Stimulated activated CD4-positive, alpha-beta T cell treated with anti-CD3 and anti-CD28 coated beads, Interleukin-1b, Interleukin-23, amount 100 ng/mL, for 24 hours (primary cell): ENCODE measurements at places on chromosomes 4 and X.

GRCh38 chr4:150119492-150119891, 41.2 kb downstream of the DCLK2 start:
- DNase-seq: no peak

- no peak for DNase-seq
These were observed 161.7 kb upstream of the CXCL13 start for GRCh38 chr4:77443941-77444340.

DNA sequence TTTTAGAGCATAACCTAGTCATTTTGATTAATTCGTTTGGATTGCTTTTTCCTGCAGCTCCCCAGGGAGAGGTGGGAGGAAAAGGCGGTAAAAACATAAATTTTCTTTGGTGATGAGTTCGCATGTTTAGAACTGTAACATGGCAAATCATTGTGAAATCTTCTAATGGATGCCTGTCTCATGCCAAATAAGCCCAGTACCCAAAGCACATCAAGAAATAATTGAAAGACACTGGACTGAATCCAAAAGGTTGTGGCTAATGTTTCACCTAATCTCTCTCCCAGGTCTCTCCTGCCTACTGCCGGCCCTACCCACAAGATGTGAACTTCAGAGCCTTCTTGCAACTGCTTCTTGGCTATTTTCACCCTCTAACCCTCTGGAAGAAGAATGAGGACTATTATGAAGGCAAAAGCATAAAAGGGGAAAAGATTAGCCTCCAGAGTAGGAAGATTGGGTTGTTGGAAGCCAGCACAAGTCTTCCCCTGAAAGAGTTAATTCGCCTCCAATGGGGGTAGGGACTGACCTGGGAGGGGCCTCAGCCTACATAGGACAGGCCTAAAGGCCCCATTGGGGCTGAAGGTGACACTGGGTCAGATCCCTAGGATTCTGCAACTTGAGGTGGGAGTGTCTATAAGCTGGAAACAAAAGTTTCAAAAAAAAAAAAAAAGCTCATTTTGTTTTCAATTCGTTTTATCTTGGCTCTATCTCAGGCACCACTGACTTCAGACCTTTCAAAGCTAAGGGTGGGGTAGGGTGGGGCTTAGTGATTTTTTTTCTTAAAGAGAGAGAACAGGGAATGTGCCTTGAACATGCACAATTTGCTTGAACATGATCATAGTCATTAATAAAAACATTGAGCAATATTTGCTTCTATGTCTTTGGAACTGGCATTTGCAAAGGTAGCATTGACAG, 278.6 kb upstream of the KLF3 start:
- no peak for DNase-seq

DNA sequence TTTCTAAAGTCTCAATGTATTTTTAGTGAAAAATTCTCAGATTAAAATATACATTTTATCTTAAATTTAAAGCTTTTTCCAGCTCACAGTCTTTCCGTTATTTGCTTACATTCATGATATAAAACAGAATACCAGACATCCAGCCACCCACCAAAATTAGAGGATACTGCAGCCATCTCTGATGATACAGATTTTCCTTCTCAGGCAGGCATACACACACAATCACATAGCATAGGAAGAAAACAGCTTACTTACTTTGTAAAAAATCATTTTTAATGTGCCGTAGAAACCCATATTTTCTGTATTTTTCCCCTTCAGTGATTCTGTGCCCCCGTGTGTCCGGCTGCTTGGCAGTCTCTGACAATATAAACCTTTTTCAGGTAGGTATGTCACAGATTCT, 183.7 kb downstream of the FBXW7 start:
- no peak for DNase-seq

DNA sequence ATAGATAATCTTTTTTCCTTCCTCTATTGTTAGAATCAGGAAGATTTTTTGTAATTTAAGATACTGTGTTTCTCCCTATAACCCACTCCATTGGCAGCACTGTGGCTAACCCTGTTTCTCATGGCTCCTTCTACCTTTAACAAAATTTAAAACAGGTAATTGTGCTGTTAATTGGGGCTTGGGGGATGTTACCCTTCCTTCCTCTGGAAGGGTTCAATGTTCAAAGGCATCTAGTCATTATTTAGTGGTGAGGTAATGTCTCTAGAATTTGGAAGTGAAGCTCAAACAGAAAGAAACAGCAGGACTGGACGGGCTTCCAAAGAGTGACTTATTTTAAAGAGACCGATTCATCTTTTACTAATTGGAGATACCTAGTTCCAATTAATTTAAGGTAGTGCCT, 166.4 kb downstream of the TRIML1 start:
- DNase-seq: no peak

DNA sequence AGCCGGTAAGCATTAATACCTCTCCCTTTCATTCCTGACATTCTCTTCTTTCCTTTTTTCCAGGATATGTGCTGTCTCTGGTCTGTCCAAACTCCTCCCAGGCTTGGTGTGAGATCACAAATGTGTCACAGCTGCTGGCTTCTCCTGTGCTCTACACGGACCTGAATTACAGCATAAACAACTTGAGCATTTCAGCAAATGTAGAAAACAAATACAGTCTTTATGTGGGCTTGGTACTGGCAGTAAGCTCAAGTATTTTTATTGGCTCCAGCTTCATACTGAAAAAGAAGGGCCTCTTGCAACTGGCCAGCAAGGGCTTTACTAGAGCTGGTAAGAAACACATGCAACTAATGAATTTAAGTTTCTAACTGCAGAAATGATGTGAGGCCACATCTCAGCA, 8.4 kb downstream of the NIPAL1 start:
- DNase-seq: no peak

- DNase-seq: no peak
These were observed 146.5 kb upstream of the PCDH18 start for GRCh38 chr4:137678796-137679195.

- DNase-seq: no peak
These were observed 752 bp upstream of the FGF5 start for GRCh38 chr4:80265571-80266252.

DNA sequence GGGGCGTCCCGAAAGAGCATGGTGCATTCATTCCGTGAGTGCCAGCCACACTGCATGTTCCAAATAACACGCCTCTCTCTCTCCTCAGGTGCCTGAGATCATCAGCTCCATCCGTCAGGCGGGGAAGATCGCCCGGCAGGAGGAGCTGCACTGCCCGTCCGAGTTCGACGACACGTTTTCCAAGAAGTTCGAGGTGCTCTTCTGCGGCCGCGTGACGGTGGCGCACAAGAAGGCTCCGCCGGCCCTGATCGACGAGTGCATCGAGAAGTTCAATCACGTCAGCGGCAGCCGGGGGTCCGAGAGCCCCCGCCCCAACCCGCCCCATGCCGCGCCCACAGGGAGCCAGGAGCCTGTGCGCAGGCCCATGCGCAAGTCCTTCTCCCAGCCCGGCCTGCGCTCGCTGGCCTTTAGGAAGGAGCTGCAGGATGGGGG, 54.2 kb downstream of the PTTG2 start:
- DNase-seq: no peak

- DNase-seq: no peak
These were observed 116.6 kb downstream of the PAPSS1 start for GRCh38 chr4:107603430-107603829.

GRCh38 chr4:85686398-85686797, 211.4 kb downstream of the ARHGAP24 start:
- DNase-seq: no peak

GRCh38 chr4:174717828-174718227, 111.2 kb downstream of the GLRA3 start:
- no peak for DNase-seq

GRCh38 chr4:844752-845232, 18.9 kb upstream of the CPLX1 start:
- DNase-seq: no peak

- DNase-seq: no peak
These were observed 21.9 kb upstream of the CYP4V2 start for GRCh38 chr4:186169333-186169944.

GRCh38 chr4:6180841-6181631, 19.3 kb downstream of the JAKMIP1 start:
- no peak for DNase-seq

DNA sequence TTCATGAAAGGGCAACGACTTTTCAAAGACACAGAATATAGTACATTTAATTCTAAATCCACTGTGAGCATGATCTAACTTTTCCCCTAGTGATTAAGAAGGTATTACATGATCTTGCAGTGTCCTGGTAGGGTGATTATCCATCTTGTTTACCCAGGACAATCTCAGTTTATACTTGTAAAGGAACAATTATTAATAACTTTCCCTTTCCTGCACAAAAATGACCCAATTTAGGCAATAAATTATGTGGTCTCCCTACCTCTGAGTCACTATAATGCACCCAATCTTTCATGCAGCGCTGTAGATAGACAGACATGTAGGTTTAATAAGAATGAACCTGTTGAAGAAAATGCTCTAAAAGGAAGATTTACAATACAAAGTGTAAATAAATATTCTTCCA, 22.7 kb downstream of the UNC5C start:
- DNase-seq: no peak

DNA sequence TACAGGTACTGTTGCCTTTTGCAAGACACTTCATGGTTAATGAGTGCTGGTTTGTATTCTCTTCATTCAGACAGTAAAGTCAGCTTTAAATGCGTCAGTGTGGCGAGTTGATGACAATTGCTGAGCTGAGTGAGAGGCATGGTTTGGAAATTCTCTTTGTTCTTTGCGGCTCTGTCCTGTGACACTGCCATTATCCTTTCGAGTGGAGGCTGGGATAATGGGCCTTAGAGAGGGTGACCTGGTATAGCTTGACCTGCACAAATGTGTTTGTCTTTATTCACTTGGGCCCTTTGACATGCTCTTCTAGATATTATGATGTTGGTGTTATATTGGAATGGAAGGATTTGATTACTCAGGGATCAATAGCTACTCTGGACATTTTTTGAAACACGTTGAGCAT, 208.5 kb upstream of the FAT1 start:
- no peak for DNase-seq

- DNase-seq: peak; percentile 19
These were observed 51.2 kb downstream of the TMPRSS11E start for GRCh38 chr4:68498413-68499007.

DNA sequence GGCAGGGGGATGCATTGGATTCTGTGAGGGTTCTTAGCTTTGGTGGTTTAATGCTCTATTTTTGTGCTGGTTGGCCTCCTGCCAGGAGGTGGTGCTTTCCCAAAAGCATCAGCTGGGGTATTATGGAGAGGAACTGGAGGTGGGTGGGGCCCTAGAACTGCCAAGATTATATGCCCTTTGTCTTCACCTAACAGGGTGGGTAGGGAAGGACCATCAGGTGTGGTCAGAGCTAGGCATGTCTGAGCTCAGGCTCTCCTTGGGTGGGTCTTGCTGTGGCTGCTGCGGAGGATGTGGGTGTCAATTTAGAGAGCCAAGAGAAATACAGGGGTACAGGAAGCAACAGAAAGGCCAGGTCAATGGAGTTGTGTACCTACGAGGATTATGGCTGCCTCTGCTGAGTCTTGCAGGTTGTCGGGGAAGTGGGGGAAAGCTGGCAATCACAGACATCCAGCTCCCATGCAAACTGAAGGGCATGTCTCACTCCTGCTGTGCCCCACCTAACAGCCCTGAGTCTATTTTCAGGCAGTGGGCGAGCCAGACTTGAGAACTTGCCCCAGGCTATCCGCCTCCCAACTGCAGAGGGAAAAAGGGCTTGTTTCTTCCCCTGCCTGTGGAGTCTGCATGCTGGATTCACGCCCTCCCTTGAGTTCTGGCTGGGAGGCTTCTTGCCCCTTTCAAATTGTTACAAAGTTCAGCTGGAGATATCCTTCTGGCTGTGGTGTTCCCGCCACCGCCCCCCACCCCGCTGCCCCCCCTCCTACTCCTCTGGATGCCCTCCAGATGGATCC, 212.0 kb downstream of the COMMD8 start:
- DNase-seq: no peak

DNA sequence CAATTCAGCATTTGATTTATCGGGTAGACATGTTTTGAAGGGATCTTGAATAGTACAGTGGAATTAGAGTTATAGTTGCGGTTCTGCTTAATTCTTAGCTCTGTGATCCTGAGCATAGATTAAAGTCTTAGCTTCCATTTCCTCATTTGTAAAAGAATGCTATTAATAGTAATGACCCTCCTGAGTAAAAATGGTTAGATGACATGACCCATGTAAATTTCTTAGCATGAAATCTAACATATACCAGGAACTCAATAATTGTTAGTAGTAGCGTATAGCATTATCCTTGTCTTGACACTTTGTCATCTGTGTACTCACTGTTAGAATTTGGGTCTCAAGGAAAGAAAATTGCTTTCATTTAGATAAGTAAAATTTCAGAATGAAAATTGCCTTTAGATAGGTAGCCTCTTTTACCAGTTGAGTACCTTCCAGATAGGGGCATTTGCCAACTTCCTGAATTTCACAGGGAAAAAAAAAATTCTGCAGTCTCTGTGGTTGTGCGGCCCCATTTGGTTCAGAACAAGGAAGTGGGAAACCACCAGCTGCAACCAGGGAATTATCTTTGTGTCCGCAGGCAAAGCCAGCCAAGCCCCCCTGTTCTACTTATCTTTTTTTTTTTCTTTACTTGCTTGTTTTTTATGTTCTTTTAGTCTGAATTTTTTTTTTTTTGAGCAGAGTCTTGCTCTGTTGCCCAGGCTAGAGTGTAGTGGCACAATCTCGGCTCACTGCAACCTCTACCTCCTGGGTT, 86.9 kb downstream of the TMEM164 start:
- no peak for DNase-seq

- no peak for DNase-seq
These were observed 325.2 kb upstream of the AADAT start for GRCh38 chr4:170414961-170415360.

- no peak for DNase-seq
These were observed 624 bp downstream of the BEX5 start for GRCh38 chrX:102154900-102155805.

DNA sequence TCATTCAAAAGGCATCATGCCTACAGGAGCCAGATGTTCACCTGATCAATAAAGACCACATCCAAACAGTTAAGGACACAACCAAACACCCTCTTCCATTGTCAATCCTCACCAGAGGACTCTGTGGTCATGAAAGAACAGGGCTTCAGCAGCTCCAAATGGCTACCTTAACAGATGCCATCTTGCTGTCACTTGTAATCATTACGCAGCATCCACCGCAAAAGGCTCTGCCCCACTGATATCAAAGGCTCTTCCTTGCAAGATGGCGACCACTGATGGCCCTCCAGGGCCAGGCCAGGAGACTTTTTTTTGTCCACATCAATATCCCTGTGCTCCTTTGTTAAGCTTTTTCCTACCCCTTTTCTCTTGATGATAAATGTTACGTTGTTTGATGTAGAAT, 157.4 kb downstream of the DHRSX start:
- no peak for DNase-seq

- DNase-seq: no peak
These were observed 28.6 kb downstream of the SCLT1 start for GRCh38 chr4:129064717-129065116.

DNA sequence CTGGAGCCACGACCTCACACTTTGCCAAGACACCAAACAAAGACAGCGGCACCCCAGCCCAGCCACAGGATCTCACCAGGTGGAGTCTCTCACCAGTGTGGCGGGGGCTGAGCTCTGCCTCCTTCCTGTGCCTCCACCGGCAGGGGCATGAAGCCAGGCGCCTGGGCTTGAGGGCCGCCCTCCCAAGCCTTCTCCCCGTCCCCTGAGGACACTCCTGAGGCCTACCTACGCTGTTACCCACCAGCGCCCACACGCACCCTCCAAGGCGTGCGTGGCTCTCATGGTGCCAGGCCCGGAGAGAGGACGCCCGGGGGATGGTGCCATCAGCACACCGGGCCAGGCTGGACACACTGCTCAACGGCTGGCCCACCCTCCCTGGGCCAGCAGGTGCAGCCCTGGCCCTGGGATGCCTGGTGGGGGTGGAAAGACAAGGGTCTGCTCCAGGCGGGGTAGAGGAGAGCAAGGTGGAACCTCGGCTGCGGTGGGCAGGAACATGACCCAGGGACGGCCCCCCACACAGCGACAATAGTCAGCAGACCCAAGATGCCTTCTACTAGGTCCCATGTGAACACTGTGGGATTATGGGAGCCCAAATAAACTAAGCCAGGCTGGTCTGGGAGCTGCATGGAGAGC, 22.1 kb downstream of the NELFA start:
- no peak for DNase-seq
